ENCODE measurements at places on chromosomes 6 and 20. TPM values are rescaled to one million over a fixed set of nuclear protein-coding genes. Genes with fewer than 3 reads are reported as not detected.

GRCh38 chr6:96124778-96125177 is 109.0 kb downstream of the FUT9 start:
- H3K36me3 ChIP-seq, result no peaks in the 10 kb centered on the region
- DNase-seq, result no peak
- no peak overlapping the region for H3K4me3 ChIP-seq
- H3K27ac ChIP-seq, result no peak overlapping the region

- no peak overlapping the region for H3K4me3 ChIP-seq
- peaks cover 29% of the 10 kb centered on the region for H3K4me1 ChIP-seq
- H3K36me3 ChIP-seq, result peaks cover 14% of the 10 kb centered on the region
- H3K27me3 ChIP-seq, result no peaks in the 10 kb centered on the region
- no peak for DNase-seq
Measured at GRCh38 chr6:157029980-157030690, 253.0 kb downstream of the ARID1B start.

DNA sequence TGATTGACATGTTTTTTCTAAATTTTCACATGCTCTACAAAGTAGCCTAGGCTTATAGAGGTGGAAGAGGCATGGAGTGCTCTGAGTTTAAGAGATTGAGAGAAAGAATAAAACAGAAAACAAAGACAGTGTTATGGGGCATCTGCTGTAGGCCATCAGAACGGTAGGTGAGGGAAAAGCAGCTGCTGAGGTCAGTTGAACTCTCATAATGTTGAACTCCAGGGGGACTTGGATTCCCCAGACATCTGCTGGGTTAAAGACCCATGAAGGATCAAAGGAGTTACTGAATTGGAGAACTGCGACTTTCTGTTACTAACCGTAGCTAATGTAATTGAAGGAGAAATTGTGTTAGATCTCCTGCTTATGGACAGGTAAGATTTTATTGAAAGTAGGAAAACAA is 333.9 kb downstream of the TFAP2B start:
- no peaks in the 10 kb centered on the region for H3K27me3 ChIP-seq
- no peaks in the 10 kb centered on the region for H3K4me1 ChIP-seq
- H3K36me3 ChIP-seq, result no peaks in the 10 kb centered on the region
- DNase-seq, result no peak

- DNase-seq, result no peak
- H3K4me1 ChIP-seq, result no peaks in the 10 kb centered on the region
- no peak overlapping the region for H3K27ac ChIP-seq
- H3K27me3 ChIP-seq, result no peaks in the 10 kb centered on the region
- no peaks in the 10 kb centered on the region for H3K36me3 ChIP-seq
- no peak overlapping the region for H3K4me3 ChIP-seq
Measured at GRCh38 chr6:116218172-116218633, 35.7 kb downstream of the TSPYL4 start.

GRCh38 chr6:43229803-43230620 is 731 bp upstream of the DNPH1 start:
- H3K27me3 ChIP-seq, result peaks cover 16% of the 10 kb centered on the region
- peaks cover 21% of the 10 kb centered on the region for H3K36me3 ChIP-seq
- peaks cover 20% of the 10 kb centered on the region for H3K4me1 ChIP-seq
- no peak for DNase-seq
- H3K4me3 ChIP-seq, result peak overlapping the region; percentile 85

GRCh38 chr6:13074415-13075140 is 253.8 kb downstream of the TBC1D7 start:
- peaks cover 11% of the 10 kb centered on the region for H3K27me3 ChIP-seq
- H3K4me3 ChIP-seq, result no peak overlapping the region
- no peaks in the 10 kb centered on the region for H3K4me1 ChIP-seq
- no peaks in the 10 kb centered on the region for H3K36me3 ChIP-seq
- no peak for DNase-seq
- H3K27ac ChIP-seq, result no peak overlapping the region

The HCRTR2 gene
- not detected for total RNA-seq

The RSPO3 gene
- total RNA-seq, result not detected

The SLC17A1 gene
- total RNA-seq, result 0.32 TPM

The GJA10 gene
- 0.32 TPM for total RNA-seq

The HLA-A gene
- total RNA-seq, result 1,569 TPM

The GNAS-AS1 gene
- total RNA-seq, result 1.9 TPM

The MLIP gene
- total RNA-seq, result not detected

The ADGRF4 gene
- total RNA-seq, result not detected

All from activated T-helper 2 cell treated with anti-CD3 and anti-CD28 coated beads, Interferon-gamma antibody, Interleukin-2, Interleukin-4, amounts not matched to agents 10 μg/mL and 5 μg/mL and 100 μg/mL, durations not matched to agents 14 hours and 24 hours and 36 hours (primary cell).